ENCODE measurements at places on chromosomes 5 and 9.

DNA sequence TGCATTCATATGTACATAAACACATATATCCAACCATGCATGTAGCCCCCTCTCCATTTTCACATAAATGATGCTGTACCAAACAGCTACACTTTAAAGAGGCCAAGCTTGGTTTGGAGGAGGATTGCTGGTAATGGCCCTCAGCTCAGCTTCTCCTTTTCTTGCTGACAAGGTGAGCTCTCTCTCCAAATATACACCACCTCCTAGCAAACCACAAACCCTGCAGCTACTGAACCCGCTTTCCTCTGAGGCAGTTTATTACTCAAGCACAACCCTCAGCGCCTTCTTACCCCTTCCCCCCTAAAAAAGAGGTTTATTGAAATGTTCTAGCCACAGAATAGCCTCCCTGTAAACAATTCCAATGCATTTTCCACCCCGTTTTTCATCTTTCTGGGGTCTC, 54.0 kb downstream of the ALG2 start:
- no peak for DNase-seq

DNA sequence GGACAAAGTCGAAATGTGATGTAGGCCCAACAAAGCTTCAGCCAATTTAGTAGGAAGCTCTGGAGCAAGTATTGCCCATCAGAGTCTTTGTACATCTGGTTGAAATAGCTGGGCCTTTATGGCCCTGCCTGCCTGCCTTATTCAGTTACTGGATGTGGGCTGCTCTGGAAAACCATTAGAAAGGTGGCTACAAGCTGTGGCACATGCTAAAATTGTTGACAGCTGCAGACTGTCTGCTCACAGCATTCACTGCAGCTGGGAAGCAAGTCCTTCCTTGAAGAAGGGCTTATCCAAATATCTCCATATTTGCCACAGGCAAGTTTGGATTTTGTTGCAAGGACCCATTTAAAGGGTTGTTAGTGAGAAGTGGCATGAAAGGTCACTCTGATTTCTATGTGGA, 24.4 kb downstream of the SMIM15 start:
- DNase-seq, result no peak

DNA sequence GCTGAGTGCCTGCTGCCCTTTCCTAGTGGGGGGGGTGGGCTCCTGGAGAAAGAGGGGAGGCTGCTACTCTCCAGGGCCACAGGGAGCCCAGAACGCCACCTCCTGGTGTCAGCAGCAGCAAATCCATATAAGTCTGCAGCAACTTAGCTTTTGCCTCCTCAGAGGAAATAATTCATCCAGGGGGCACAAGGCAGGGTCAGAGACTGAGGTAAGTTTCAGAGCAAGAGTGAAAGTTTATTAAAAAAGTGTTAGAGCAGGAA, 4.0 kb upstream of the CLPTM1L start:
- no peak for DNase-seq

GRCh38 chr9:37899041-37899440, 4.9 kb downstream of the SLC25A51 start:
- DNase-seq, result no peak

DNA sequence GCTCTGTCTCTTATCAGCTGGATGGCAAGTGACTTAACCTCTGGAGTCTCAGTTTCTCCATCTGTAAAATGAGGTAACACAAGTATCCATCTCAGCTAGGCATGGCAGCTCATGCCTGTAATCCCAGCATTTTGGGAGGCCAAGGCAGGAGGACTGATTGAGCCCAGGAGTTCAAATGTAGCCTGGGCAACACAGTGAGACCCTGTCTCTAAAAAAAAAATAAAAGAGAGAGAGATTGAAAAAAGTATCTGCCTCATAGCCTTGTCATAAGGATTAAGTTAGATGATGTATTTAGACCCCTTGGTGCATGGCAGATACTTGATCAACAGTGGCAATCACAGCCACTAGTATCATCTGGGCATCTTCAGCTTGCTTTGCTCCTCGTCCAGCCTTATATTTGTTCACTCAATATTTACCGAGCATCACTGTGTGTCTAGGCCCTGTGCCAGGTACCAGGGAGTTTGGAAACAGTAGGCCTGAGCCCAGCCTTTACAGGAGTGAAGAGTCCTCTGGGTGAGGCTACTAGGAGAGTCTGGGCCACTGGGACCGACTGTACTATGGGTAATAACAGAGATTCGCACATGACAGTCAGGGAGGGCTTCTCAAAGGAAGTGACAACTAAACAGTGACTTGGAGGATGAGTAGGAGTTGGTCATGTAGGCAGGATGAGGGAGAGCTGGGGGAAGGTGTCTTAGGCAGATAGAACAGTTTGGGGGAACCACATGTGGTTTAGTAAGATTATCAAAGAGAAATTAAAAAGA, 34.2 kb downstream of the CORO2A start:
- DNase-seq, result no peak

DNA sequence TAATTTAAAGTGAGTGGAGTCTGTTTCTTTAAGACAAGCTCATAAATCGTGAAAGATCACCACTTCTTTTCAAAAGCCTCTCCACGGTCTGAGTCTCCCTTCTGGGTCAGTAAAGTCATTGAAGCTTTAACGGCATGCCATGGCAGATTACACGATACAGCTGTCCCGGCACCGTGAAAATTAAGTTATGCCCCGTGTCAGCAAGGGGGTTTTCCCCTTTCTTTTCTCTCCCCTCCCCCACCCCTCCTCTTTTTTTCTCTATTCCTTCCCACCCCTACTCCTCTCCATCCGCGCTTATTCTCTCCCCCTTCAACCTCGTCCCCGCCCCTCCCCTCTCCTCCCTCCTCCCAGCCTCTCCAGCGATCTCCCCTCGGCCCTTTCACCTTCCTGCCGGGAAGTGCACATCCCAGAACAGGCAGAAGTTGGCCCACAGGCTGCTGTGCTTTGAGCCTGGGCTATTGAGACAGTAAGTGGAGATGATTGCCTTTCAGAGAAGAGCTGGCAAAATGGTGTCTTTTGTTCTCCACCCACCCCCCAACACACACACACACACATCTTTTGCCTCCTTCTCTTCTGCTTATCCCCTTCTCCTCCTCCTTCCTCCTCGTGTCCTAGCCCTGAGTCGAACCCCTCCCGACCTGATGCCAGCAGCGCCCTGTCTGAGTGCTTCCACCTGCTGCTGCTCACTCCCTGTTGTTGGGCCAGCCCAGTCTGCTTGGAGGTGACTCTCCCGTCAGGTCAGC, 44.1 kb downstream of the GAS1 start:
- no peak for DNase-seq

- DNase-seq, result no peak
These were observed 640 bp downstream of the SURF4 start for GRCh38 chr9:133375116-133375723.

GRCh38 chr5:178203670-178204181, 607 bp upstream of the HNRNPAB start:
- no peak for DNase-seq

DNA sequence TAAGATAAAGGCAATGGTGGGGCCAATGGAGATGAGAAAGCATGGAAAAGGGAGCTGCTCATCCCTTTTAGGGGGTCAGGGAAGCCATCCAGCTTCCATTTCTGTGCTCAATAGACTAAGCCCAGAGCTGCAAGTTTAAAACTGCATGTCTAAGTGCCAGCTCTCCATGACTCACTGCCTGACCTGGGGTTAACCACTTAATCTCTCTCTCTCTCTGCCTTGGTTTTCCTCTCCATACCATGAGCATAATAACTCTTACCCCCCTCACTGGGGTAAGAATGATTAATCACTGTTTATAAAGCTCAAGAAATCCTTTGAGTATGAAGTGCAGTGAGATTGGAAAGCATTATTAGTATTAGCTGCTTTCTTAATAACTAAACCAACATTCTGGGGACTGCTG, 1382.4 kb upstream of the WWC1 start:
- DNase-seq, result no peak

- DNase-seq, result no peak
These were observed 65.5 kb upstream of the MAP3K1 start for GRCh38 chr5:56749842-56750241.

GRCh38 chr9:133553973-133554713, 19.6 kb downstream of the ADAMTSL2 start:
- DNase-seq, result no peak

GRCh38 chr9:98381311-98382103, 126.1 kb upstream of the TBC1D2 start:
- no peak for DNase-seq

GRCh38 chr5:125185740-125186139, 439.3 kb upstream of the ZNF608 start:
- DNase-seq, result no peak

- DNase-seq, result no peak
These were observed 267.5 kb downstream of the ZSWIM6 start for GRCh38 chr5:61599370-61600122.

Data from NCI-H1436 treated with DMSO at 0.1 percent for 48 hours (cell line).